Activated CD8-positive, alpha-beta T cell treated with anti-CD3 and anti-CD28 coated beads, Interleukin-2, amount 10 ng/mL, durations not matched to agents 7 days and 5 days (primary cell): ENCODE measurements at places on chromosomes 3 and 15. TPM values are rescaled to one million over a fixed set of nuclear protein-coding genes. Genes with fewer than 3 reads are reported as not detected.

- H3K36me3 ChIP-seq = no peaks in the 10 kb centered on the region
- no peaks in the 10 kb centered on the region for H3K27me3 ChIP-seq
- H3K4me3 ChIP-seq = no peak overlapping the region
- H3K27ac ChIP-seq = no peak overlapping the region
- DNase-seq = no peak
Observed at GRCh38 chr15:62498712-62499111, 333.6 kb upstream of the C2CD4B start.

- no peak overlapping the region for H3K4me3 ChIP-seq
- DNase-seq = no peak
- peaks cover 23% of the 10 kb centered on the region for H3K27me3 ChIP-seq
- no peak overlapping the region for H3K27ac ChIP-seq
Observed at GRCh38 chr3:120903221-120903620, 4.8 kb upstream of the STXBP5L start.

DNA sequence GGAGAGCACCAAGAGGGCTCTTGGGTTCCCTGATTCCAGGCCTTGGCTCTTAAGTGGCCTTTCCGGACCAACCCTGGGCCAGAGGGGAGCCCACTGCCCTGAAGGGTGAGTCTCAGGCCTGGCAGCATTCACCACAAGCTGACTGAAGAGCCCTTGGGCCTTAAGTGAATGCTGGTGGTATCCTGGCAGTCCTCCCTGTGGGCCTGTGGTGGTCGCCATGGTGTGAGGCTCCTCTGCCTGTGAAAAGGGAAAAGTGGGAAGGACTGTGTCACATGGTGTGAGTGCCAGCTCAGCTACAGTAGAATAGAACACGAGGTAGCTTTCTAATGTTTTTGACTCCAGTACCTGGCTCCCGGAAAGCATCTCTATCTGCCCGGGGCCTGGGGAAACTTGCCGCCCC, 15.3 kb downstream of the CHDH start:
- H3K4me3 ChIP-seq = no peak overlapping the region
- no peaks in the 10 kb centered on the region for H3K36me3 ChIP-seq
- DNase-seq = no peak
- H3K27ac ChIP-seq = no peak overlapping the region

- no peak for DNase-seq
- H3K36me3 ChIP-seq = no peaks in the 10 kb centered on the region
- H3K4me1 ChIP-seq = peaks cover 10% of the 10 kb centered on the region
Observed at GRCh38 chr3:183823963-183824362, 1.4 kb downstream of the MAP6D1 start.

DNA sequence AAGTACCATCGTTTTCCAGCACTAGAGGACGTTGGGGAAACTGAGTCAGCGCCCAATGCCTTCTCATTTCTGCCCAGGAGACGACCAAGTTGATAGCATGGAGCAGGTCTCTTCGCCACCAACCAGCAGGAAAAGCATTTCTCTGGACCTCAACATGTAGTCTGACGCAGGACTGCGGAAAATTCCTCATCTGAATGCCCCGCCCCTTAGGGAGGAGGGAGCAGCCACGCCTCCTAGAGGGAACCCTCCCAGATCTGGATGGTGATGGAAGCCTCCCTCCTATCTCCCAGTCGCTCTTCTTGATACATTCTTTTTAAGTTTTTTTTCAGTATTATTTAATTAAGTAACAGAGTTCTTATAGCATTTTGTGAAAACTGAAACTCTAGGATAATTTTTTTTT, 17.4 kb upstream of the MINDY4B start:
- no peak for DNase-seq
- H3K27me3 ChIP-seq = peaks cover 8% of the 10 kb centered on the region
- H3K27ac ChIP-seq = no peak overlapping the region
- no peak overlapping the region for H3K4me3 ChIP-seq
- peaks cover 7% of the 10 kb centered on the region for H3K4me1 ChIP-seq

EAF2 gene
- 12.8 TPM for total RNA-seq

DNA sequence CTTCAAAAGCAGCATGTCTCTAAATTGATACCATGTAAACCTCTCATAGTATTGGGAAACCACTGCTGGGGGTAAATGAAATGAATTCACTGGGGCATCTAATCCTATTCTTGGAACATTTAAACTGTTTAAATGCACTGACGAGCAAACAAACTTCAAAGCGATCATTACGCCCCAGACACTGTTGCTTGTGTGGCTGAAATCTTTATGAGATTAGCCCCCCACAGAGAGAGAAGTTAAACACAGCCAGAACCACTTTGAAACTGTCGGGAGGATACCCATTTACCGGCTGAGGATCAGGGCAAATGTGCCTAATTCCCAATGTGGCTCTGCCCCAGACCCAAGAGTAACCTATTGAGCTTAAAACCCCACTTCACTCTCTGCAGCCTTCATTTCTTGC, 308.4 kb upstream of the CDIN1 start:
- H3K27me3 ChIP-seq = no peaks in the 10 kb centered on the region
- no peak overlapping the region for H3K27ac ChIP-seq
- H3K4me3 ChIP-seq = no peak overlapping the region
- H3K4me1 ChIP-seq = no peaks in the 10 kb centered on the region
- H3K36me3 ChIP-seq = no peaks in the 10 kb centered on the region
- DNase-seq = no peak

GPR149 gene
- not detected for total RNA-seq

CD86 gene
- 1.5 TPM for total RNA-seq

- peaks cover 7% of the 10 kb centered on the region for H3K36me3 ChIP-seq
- no peak overlapping the region for H3K4me3 ChIP-seq
- H3K27me3 ChIP-seq = no peaks in the 10 kb centered on the region
Observed at GRCh38 chr15:64667736-64668161, 107.6 kb downstream of the RBPMS2 start.

- peak overlapping the region; percentile 89 for H3K27ac ChIP-seq
- peak; percentile 78 for DNase-seq
- H3K36me3 ChIP-seq = peaks cover 47% of the 10 kb centered on the region
- peaks cover 72% of the 10 kb centered on the region for H3K4me1 ChIP-seq
- peak overlapping the region; percentile 45 for H3K4me3 ChIP-seq
Observed at GRCh38 chr3:114221165-114221880, 16.1 kb downstream of the ZNF80 start.

DNA sequence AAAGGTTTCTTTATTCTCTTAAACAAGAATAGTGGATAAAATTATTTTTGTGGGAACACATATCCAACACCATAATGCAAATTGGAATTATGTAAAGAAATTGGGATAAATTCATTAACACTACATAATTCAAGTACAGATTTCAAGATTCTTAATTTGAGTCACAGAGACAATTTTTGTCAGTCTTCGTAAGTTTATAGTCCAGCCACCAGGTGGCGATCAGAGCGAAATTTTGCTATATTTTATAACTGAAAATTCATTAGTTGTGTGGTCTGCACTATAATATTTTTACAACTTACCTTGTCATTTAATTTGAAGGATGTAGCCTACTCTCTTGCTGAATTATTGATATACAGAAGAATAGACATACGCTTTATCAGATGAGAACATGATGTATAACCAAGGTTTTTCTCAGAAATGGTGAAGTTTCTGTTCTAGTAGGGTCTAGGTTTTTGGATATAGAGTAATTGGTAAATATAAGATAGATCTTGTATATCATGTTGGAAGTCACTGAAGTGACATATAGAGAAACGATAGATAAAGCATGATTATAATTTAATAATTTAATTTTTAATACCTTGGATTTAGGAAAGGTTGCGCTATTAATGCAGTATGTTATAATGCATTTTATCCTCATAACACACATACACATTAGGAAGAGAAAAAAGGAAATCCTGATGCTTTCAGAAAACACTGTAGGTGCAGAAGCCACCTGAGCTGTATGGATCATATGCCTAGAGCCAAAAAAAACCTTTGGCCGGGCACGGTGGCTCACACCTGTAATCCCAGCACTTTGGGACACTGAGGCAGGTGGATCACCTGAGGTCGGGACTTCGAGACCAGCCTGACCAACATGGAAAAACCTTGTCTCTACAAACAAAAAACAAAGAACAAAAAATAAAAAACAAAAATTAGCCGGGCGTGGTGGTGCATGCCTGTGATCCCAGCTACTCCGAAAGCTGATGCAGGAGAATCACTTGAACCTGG, 31.7 kb downstream of the PLSCR4 start:
- no peaks in the 10 kb centered on the region for H3K36me3 ChIP-seq
- peaks cover 6% of the 10 kb centered on the region for H3K27me3 ChIP-seq
- no peaks in the 10 kb centered on the region for H3K4me1 ChIP-seq
- peak; percentile 44 for DNase-seq
- no peak overlapping the region for H3K4me3 ChIP-seq
- no peak overlapping the region for H3K27ac ChIP-seq

DNA sequence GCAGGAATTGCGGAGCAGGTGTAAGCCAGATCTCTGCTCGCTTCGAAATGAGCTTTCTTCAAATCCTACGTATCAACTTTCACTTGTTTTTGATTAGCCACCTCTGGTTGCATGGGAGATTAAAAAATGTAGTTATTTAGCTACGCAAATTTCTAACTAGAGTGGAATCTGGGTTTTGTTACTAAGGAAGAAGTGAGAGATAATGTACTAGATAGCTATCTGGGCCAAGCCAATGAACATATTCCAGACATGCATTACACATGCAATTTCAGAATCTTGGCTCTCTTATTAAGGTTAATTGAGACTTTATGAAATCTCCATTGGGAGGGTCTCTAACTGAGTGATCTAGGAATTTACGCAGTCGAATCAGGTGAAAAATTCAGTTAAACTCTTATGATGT, 765.7 kb downstream of the DIPK2A start:
- H3K27ac ChIP-seq = no peak overlapping the region
- H3K4me3 ChIP-seq = no peak overlapping the region
- no peaks in the 10 kb centered on the region for H3K4me1 ChIP-seq
- DNase-seq = no peak

DNA sequence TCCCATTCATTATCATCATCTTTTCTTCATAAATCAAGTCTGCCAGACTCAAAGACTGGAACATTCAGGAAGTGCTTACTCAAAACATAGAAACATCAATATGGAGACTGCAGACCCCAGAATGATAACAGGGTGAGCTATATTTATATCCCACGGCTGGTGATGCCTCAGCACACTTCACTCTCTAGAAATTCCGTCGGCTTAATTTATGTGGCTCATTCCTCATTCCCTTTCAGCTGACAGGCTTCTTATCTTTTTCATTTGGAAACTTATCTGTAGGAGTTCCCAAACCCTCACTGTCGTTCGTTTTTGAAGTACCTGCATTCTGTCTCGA, 45.5 kb downstream of the RFTN1 start:
- peaks cover 82% of the 10 kb centered on the region for H3K36me3 ChIP-seq
- H3K4me3 ChIP-seq = peak overlapping the region; percentile 40
- peaks cover 67% of the 10 kb centered on the region for H3K4me1 ChIP-seq
- H3K27me3 ChIP-seq = no peaks in the 10 kb centered on the region
- H3K27ac ChIP-seq = peak overlapping the region; percentile 87

DNA sequence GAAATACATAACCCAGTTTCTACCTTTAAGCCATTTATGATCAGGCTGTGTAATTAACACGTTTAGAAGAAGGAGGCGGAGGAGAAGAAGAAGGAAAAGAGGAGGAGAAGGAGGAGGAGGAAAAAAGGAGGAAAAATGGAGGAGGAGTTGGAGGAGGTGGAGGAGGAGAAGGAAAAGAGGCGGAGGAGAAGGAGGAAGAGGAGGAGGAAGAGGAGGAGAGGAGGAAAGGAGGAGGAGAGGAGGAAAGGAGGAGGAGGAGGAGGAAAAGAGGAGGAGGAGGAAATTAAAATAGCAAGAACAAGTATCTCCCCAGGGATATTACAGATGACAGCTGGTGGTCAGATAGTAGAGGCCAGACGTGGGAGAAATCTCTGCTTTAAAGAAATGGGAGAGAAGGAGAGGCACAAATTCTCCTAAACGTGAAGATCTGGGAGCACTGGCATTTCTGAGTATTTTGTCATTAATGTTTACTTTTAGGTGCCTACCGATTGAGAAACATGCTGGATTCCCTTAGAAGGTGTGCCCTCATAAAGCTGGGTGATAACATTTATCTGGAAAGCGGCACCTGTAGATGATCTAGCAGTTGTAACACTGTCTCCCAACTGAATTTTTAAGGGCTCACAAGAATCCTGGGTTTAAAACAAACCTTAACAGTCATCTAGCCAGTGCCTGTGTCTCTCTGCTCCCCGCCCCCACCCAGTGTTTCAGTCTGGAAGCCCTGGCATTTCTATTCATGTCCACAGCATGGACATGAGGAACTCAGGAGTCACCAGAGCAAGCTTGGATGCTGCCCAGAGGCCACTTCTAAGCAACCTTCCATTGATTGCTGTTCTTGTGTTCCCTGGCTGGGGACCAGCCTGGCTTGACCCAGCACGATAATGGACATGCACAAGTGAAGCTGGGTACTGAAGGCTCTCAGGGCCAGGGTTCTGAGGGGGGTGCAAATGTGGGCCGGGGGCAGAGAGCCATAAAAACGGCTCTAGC, 75.2 kb downstream of the CHRNA7 start:
- no peaks in the 10 kb centered on the region for H3K36me3 ChIP-seq
- H3K4me3 ChIP-seq = no peak overlapping the region
- no peak overlapping the region for H3K27ac ChIP-seq
- peaks cover 2% of the 10 kb centered on the region for H3K27me3 ChIP-seq
- H3K4me1 ChIP-seq = peaks cover 3% of the 10 kb centered on the region
- no peak for DNase-seq

DNA sequence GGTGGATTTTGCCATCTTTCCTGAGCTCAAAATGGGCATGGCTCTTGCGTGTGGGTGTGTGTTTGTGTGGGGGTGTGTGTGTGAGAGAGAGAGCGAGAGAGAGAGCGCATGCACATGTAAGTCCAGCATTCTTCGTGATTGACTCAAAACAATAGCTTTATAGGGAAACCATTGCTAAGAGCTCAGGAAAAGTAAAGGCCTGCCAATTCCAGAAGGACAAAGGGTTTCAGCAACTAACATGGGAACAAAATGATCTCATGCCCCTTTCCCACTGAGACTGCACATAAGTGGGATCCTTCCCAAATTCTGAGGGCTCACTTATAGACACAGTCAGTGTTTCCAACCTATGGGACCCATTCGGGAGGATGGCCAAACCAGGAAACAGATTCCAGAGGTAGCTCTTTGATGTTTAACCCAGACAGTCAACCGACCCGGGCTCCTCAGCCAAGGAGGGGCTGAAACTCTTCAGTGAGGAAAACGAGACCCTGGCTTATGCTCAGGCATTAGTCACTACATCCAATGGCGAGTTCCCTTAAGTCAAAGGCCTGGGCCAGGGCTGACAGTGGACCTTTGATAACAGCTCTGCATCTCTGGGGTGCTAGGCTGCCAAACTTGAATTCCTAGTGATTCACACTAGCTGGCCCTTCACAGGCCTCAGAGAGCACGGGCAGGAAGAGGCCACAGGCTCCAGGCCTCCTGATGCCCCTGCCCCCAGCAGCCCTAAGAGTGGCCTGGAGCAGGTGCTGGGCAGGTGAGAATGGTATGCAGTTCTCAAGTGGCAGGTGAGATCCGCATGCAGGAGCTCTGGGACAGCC, 305.0 kb upstream of the C2CD4B start:
- no peak for DNase-seq
- H3K27ac ChIP-seq = no peak overlapping the region
- no peaks in the 10 kb centered on the region for H3K27me3 ChIP-seq

DNA sequence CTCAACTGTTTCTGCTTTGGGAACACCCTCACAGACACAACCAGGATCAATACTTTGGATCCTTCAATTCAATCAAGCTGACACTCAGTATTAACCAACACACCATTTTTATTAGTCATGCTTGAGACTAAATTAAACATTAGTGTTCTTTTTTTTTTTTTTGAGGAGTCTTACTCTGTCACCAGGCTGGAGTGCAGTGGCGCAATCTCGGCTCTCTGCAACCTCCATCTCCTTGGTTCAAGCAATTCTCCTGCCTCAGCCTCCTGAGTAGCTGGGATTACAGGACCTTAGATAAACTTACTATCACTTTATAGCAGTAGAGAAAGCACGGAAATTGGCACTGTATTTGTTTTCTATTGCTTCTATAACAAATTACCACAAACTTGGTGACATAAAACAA, 2.0 kb upstream of the RAB11A start:
- peaks cover 12% of the 10 kb centered on the region for H3K36me3 ChIP-seq
- peaks cover 27% of the 10 kb centered on the region for H3K4me1 ChIP-seq
- DNase-seq = no peak
- no peak overlapping the region for H3K27ac ChIP-seq
- H3K4me3 ChIP-seq = no peak overlapping the region
